ENCODE measurements at places on chromosomes 1 and 21.

- no peak for DNase-seq
These were observed 124.6 kb upstream of the IVNS1ABP start for GRCh38 chr1:185441605-185442004.

DNA sequence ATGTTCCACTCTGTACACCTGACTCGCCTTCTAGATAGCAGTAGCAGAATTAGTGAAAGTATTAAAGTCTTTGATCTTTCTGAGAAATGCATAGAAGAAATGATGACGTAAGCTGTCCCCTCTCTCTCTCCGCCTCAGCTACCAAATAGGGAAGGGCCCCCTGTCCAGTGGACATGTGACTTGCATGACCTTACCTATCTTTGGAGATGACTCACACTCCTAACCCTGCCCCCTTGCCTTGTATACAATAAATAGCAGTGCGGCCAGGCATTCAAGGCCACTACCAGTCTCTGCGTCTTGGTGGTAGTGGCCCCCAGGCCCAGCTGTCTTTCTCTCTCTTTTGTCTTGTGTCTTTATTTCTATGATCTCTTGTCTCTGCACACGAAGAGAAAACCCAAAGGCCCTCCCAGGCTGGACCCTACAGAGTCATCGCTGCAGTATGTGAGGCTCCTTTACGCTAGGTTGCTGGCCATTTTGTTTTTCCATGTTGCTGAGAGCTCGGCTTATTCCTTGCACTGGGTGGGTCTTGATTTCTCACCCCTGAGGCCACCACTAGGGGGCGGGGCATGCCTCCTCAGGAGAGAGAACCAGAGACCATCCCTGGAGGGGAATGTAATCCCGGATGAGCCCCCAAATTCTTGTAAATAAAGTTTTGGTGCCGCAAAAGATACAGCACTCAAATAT is 16.0 kb upstream of the ZBTB8B start:
- peak; percentile 68 for DNase-seq

- no peak for DNase-seq
These were observed 212.7 kb upstream of the NRIP1 start for GRCh38 chr21:15277466-15277865.

DNA sequence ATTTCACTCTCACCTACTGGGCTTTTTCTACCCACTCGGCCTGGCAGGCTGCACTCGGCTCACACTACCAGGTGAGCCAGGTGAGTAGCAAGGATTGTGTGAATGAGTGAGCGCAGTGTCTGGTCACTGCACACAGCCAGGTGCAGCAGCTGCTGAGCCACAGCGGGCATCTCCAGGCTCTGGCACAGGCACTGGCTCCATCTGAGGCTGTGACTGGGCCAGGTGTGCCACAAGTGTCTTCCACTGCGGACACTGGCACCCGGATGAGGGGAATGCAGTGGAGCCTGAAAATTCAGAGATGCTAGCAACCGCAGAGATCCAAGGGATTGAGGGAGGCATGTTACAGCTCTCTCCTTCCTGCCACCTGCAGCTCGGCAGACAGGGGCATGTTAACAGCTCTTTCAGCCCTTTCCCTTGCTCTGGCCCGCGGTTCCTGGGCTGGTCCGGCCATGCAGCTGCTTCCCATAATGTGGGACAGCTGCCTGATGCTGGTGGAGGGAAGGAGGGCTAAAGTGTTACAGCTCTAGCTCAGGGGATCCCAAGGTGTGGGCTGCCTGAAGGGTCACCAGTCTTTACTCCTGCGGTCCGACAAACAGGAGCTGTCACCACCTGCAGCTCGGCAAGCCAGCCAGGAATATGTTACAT is 1038.3 kb downstream of the AMY1C start:
- DNase-seq, result no peak

GRCh38 chr1:152681616-152682015 is 4.3 kb upstream of the LCE2B start:
- DNase-seq, result no peak

DNA sequence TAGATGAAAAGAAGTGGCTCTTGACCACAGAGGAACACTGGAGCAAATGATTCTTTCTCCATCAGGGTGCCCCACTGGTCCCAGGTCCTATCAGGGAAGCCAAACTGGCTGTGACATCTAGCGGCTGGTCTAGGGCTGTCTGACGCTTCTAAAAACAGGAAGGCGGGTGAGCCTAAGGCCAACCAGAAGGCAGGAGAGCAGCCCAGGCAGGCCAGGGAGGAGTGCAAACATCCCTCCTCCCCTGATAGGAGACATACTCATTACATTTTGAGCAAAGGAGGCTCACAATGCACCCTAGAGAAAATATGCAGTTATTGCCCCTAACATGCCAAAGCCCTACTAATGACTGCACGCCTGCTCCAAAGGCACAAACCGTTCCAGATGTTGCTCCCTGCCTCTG is 10.4 kb upstream of the FOXE3 start:
- no peak for DNase-seq

GRCh38 chr1:100606438-100606837 is 68.5 kb downstream of the GPR88 start:
- DNase-seq, result peak; percentile 13

- DNase-seq, result no peak
These were observed 1.1 kb downstream of the CALML6 start for GRCh38 chr1:1915911-1916840.

DNA sequence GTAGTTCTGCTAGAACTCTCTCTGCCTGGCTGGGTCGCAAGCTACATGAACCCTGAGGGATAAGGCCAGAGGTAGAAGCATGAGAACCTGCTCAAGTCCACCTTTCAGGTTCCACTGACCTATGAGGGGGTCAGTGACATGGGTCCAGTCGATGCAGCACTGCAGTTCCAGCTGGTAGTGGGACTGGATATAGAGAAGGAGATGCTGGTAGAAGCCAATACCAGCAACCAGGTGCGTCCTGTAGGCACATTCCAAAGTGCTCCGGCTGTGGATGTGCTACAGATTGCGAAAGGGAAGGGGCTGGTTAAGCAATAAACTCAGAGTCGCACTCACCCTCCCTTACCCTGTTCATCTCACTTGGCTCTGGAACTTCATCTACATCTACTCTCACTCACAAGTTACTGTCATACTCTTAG is 5.7 kb downstream of the SMG5 start:
- DNase-seq, result no peak

GRCh38 chr1:9553736-9554144 is 14.5 kb downstream of the SLC25A33 start:
- no peak for DNase-seq

DNA sequence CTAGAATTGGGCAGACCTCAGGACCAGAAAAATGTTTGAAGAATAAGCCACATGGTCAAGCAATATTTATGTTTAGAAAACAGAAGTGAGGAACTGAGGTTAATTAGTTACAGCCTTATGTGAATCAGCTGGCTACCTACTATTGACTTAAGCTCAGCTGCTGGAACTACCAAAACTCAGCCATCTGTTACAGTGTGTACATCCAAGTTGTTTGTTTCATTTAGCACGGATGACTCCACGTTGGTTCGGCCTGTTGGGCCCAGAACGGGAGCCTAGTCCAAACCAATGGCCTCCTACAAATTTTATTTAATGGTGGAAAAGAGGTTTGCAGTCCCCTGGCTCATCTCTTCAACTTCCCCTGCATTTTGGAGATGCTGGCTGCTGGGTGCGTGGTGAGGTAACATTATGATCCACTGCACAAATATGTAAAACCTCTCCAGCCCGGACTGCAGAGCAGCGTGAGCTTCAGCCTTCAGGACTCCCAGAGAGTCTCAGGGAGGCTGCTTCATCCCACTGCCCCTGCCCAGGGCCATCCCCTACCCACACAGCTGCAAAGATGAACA is 143.4 kb downstream of the ZZZ3 start:
- DNase-seq, result no peak

DNA sequence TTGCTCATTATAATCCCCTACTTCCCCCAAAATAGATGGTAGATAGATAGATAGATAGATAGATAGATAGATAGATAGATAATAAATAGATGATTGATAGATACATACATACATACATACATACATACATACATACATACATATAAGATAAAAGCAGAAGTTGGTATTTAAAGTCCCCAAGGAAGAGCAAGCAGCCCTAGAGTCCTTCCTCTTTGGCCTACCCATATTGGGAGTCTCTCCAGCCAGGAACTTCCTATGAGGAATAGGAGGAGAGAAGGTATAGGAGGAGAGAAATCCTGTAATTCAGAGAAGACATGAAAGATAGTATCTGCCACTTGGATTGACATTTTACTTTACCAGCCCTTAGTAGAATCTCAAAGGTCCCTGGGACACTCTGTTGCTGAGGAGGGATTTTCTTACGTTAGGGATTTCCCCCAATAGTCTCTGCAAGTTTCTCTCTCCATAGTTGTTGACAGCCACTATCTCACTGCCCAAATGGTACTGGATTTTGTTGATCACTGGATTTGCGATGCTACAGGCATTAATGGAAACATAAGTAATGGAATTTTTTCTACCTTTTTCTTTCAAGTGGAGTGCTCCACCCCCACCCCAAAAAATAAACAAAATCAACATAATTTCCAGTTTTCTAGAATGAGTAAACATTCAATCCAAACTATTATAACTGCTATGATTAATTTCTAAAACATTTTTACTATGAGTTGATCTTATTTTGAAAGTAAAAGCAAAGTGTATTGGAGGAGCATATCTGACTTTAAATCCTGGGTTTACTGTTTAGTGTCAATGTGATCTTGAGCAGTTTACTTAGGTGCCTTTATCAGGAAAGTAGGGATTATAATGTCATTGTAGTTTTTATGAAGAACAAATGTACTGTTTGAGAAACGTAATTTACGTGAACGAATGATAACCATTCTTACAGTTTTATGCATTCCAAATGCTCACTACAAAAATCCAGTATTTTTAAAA is 93.2 kb upstream of the TNFSF4 start:
- DNase-seq, result no peak

DNA sequence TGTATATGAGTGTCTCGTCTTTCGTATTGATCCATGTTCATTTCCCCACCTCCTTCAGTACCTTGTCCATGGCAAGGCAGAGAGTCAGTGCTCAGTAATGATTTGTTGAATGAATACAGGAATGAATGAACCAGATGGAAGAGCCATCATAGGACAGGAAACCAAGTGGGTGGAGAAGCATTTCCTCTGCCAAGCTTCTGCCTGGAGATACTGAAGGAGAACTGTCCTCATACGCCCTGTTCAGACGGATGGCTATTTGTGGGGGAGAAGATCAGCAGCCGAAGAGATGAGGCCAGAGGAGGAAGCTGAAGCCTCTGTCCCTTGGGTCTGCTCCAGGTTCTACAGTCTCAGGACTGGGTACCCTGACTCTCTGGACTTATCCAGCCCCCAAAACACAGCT is 5.8 kb downstream of the FAM43B start:
- DNase-seq, result no peak

- no peak for DNase-seq
These were observed 9.8 kb downstream of the SDHC start for GRCh38 chr1:161324020-161324419.

- no peak for DNase-seq
These were observed 152.2 kb downstream of the S1PR1 start for GRCh38 chr1:101388904-101389546.

GRCh38 chr21:17050156-17050555 is 462.7 kb upstream of the CXADR start:
- no peak for DNase-seq

DNA sequence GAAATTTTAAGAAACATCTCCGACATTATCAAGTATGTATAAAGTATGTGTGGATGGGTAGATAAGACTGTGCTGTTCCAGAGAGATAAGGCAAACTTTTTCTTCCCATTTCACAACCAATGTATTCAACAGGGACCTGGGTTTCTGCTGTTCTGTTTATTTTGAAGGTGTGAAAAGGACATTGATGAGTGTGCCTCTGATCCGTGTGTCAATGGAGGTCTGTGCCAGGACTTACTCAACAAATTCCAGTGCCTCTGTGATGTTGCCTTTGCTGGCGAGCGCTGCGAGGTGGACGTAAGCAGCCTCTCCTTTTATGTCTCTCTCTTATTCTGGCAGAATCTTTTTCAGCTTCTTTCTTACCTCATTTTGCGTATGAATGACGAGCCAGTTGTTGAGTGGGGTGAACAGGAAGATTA is 174.0 kb downstream of the CRB1 start:
- DNase-seq, result no peak

- no peak for DNase-seq
These were observed 5.3 kb downstream of the RSPH1 start for GRCh38 chr21:42490720-42491119.

GRCh38 chr1:155334962-155335361 is 14.3 kb downstream of the RUSC1 start:
- no peak for DNase-seq

DNA sequence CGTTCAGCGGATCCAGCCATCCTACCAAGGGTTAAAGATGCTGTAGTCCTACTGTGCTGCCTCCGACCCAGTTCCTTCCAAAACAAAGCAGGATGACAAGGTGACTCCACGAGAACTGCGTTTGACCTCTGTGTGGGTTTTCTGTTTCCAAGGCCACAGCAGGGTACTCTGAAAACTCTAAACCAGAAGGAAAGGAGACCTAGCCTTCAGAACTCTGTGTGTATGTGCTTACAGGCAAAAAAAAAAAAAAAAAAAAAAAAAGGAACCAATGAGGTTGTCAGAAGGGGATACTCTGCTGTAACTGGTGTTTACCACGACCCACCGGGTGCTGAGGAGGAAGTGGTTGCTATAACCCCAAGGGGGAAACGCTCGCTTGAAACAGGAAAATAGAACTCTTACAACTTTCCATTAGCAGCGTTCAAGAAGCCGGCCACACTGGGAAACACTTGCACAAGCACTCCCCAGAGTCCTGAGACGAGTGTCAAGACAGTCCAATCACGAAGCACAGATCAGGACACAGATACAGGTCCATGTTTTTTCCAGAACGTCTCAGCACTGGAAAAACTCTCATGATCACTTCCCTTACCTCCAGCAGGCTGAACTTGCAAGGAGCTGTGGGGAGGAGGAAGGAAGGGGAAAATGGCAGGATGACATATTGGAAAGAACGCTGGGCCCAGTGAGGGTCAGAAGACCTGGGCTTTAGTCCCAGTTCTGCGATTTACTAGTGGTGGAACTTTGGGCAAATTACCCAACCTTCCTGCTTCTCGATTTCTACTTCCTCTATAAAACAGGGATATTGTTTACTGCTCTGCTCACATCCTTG is 64.0 kb downstream of the ITPKB start:
- DNase-seq, result no peak

- no peak for DNase-seq
These were observed 370.5 kb upstream of the PBX1 start for GRCh38 chr1:164188497-164188896.

GRCh38 chr1:2085080-2085479 is 34.9 kb downstream of the PRKCZ start:
- no peak for DNase-seq

DNA sequence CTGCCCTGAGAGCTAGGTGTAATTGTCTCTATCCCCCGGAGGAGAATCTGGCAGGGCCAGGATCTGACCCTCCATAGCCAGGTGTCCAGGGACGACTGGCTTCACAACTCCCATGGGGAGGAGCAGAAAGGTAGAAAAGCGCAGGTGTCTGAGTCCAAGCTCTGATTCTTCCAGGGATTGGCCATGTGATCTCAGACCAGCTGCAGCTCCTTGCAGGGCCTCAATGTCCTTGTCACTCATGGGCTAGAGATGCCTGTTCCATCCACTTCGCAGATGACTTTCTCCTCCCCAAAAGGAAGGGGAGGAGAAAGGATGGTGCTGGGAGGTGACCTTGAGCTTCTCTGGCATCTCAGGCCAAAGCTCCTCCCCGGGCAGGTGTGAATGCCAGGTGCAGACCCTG is 22.7 kb downstream of the HSPG2 start:
- DNase-seq, result no peak
